ENCODE measurements at places on chromosomes 3 and 15.
A peak's percentile ranks its signal among the peaks of the same experiment; 100 is the strongest.

GRCh38 chr3:58706395-58707167, 40.0 kb upstream of the FAM3D start:
- no peak for DNase-seq

DNA sequence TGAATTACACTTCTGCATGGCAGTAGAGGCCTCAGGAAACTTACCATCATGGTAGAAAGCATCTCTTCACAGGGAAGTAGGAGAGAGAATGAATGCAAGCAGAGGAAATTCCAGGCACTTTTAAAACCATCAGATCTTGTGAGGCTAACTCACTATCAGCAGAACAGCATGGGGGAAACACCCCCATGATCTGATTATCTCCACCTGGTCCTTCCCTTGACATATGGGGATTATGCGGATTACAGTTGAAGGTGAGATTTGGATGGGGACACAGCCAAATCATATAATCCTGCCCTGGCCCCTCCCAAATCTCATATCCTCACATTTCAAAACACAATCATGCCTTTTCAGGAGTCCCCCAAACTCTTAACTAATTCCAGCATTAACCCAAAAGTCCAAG, 691.1 kb downstream of the SI start:
- no peak for DNase-seq

- peak; percentile 77 for DNase-seq
These were observed 13.6 kb downstream of the TMOD3 start for GRCh38 chr15:51842852-51843737.

DNA sequence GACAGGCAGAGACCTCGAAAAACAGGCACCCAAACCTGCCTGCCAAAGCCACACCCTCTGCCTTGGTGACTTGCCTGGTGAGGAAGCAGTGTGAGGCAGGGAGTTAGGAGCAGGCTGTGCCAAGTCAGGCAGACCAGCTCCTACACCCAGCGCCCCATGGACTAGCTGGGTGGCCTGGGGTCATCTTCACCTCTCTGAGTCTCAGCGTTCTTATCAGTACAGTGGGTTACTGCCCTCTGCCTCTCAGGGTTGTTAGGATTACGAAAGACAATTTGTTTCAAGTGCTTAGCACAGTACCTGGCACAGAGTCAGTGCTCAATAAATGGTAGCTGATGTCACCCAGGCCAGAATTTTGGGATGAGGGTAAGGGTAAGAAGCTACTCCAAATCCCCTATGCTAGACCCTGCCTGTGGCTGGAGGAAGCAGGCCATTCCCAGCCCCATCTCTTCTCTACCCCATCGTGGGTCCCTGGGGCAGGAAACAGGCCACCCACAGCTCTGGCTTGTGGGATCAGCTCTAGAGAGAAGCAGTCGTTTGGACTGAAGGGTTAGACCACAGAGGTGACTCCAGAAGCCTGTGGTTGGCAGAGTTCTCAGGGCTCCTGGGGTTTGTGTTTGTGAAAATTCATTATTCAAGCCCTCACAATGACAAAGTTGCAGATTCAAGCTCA, 10.1 kb downstream of the SLC51B start:
- DNase-seq, result no peak

DNA sequence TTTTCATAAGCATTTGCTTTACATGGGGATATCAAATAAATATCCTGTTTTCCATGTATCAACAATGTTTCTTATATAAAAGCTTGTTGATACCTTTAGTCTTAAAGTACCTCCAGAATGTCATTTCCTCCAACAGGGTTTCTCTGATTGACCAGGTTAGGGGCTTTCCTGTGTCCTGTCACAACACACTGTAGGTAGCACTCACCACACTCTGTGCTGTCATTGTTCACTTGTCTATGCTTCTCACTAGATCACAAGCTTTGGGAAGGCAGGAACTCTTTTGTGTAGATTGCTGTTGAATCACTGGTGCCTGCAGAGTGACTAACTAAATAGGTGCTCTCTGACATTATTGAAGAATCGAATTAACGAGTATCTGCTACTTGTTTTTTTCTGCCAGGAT, 49.8 kb downstream of the USP50 start:
- DNase-seq, result no peak

GRCh38 chr15:75107908-75108838, 84.8 kb downstream of the PPCDC start:
- peak; percentile 80 for DNase-seq

- DNase-seq, result no peak
These were observed 525.8 kb downstream of the DIPK2A start for GRCh38 chr3:144497452-144497851.

GRCh38 chr3:136645915-136646314, 106.3 kb downstream of the STAG1 start:
- DNase-seq, result no peak

GRCh38 chr3:38730281-38730680, 80.8 kb upstream of the SCN5A start:
- no peak for DNase-seq

- DNase-seq, result no peak
These were observed 21.9 kb downstream of the CYP8B1 start for GRCh38 chr3:42853739-42854302.

- no peak for DNase-seq
These were observed 28.1 kb downstream of the ITGB5 start for GRCh38 chr3:124859025-124859424.

GRCh38 chr15:76333720-76334437, 2.7 kb upstream of the ISL2 start:
- peak; percentile 34 for DNase-seq

DNA sequence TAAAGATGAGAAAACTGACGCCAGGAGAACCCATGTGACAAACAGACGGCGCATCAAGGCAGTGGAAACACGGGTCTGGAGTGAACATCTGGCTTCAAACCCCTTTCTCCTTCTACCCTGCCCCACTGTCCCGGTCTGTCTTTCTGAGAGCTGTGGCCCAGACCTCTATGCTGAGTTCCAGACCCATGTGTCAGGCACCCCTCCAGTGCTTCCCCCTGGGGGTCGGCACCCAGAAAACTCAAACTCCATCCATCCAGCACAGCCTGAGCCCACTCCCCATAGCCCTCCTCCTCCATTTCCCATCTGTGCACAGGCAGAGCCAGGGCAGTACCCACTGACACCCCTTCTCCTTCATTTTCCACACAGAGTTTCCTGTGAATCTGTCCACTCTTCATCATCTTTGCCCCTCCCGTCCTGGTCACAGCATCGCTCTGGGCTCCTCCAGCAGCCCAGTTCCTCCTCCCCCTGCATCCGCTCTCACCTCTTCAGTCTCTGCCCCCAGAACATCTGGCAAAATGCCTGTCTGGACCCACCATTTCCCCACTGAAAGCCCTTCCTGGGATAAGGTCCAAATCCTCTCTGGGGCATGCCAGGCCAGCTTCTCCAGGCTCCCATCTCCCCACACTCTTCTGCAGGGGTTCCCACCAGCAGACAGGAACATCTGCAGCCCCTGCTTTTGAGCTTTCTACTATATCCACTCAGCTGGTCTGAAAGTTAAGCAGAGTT, 2.9 kb downstream of the FAM240A start:
- DNase-seq, result no peak

DNA sequence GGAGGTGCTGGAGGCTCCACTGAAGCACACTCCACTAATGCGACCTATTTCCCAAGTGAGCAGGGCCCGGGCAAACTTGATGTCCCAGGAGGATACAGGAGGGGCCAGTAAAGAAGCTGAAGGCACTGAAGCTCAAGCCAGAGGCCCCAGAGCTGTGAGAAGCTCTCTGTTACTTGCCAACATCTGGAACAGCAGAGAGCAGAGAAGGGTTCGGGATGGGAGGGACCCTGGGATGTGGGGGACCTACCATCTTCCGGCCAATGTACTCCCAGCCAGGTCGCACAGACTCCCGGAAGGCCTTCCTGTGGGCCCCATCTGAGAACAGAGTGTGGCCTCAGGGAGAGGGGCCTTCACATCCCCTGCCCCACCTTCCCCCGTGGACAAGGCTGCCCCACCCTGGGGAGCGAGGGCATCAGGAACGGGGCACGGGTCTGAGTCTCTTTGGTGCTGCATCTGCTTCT, 3.1 kb downstream of the HHATL start:
- DNase-seq, result no peak

- DNase-seq, result no peak
These were observed 191.3 kb downstream of the UBE3A start for GRCh38 chr15:25247407-25248038.

GRCh38 chr3:45608885-45609284, 14.3 kb downstream of the LIMD1 start:
- DNase-seq, result no peak

GRCh38 chr3:137944593-137944992, 65.4 kb upstream of the CLDN18 start:
- no peak for DNase-seq

- DNase-seq, result no peak
These were observed 109.4 kb downstream of the WNT7A start for GRCh38 chr3:13770170-13771169.
